ENCODE measurements at places on chromosomes 7 and 10.

DNA sequence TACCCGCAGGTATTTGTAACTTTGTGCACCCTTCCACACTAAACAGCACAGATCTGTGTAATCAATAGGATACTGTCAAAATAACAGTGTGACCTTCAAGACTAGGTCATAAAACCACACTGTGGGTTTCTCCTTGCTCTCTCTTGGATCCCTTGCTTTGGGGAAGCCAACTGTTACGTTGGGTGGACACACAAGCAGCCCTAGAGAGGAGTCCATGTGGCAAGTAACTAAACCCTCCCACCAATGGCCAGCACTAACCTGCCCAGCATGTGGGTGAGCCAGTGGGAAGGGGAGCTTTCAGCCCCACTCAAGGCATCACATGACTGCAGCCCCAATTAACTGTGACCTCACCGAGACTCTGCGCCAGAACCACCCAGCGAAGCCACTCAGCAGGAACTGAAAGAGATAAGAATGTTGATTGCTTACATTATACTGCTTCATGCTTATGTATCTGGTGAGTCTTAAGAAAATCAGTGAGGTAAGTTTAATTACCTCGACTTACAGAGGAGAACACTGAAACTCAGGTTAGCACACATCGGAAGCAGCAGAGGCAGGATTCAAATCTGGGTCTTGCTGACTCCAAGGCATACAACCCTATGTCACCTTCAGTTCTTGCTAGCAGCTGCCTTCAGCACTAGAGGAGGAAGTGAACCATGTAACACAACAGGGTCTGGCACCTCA, 9.4 kb upstream of the ZC3HAV1 start:
- no peak for DNase-seq

DNA sequence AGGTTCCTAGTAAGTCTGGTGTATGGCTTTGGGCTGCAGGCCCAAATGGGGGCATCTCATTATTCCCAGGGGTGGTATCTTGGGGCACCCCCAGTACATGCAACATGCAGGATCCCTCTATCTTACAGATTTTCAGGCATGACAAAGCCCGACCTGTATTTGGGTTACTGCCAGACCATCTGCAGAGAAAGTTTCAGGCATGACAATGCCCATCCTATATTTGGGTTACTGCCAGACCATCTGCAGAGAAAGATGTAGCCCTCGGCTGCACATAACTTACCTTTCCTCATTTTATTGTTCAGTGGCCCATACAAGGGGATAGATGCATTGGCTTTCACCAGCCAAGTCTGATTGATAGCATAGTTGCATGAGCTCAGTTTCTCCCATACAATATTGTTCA, 112.2 kb upstream of the RAB18 start:
- no peak for DNase-seq

DNA sequence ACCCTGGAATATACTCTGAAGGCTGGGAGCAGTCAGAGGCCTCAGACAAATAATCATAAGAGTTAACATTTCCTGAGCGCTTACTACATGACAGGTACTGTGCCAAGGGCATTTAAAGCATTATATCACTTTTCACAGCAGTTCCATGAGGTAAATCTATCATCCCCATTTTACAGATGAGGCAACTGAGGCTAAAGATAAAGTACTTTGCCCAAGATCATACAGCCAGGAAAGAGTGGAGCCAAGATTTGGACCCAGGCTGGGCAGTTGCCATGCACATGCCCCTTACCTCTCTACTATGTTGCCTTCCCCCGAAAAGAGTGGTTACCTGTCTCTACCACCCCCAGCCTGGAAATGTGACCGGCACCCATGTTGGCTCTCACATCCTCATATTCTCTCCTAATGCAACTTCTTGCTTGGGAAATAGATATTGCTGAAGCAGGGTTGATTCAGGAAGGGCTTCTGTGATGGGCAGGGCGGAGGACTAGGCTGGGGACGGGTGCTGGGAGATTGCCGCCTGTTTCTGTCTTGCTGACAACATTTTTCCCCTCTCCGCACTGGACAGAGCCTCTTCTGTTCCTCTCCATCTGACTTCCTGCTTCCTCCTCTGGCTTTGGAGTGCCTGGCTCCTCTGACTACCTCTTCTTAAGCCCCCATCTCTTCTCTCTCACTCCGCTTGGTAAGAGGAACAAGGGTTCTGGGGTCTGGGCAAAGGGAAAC, 13.8 kb downstream of the SMO start:
- no peak for DNase-seq

GRCh38 chr7:90777041-90777440, 180.9 kb downstream of the CDK14 start:
- no peak for DNase-seq

- no peak for DNase-seq
Observed at GRCh38 chr7:50121286-50121685, 28.2 kb upstream of the ZPBP start.

DNA sequence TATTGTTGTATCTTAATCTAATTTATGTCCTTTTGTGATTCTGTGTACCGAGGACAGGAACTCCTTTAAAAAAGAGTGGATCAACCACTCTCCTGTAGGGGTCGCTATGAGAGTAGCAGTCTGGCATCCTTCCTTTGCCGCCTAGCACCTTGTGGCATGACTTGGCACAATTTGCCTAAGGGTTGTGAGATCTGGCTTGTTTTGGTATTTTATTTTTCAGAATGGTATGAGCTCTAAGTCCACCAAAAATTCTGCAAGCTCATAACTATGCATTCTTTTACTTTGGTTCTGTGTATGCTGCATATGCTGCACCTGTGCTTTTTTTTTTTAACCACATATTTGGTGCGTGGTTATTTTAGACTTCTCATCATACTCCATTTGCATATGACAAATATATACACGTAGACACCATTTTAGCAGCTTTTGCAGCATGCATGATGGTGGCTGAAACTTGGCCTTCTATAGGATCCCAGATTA, 112.8 kb downstream of the CDK14 start:
- DNase-seq: no peak

- no peak for DNase-seq
Observed at GRCh38 chr10:18399158-18399557, 252.2 kb downstream of the NSUN6 start.

DNA sequence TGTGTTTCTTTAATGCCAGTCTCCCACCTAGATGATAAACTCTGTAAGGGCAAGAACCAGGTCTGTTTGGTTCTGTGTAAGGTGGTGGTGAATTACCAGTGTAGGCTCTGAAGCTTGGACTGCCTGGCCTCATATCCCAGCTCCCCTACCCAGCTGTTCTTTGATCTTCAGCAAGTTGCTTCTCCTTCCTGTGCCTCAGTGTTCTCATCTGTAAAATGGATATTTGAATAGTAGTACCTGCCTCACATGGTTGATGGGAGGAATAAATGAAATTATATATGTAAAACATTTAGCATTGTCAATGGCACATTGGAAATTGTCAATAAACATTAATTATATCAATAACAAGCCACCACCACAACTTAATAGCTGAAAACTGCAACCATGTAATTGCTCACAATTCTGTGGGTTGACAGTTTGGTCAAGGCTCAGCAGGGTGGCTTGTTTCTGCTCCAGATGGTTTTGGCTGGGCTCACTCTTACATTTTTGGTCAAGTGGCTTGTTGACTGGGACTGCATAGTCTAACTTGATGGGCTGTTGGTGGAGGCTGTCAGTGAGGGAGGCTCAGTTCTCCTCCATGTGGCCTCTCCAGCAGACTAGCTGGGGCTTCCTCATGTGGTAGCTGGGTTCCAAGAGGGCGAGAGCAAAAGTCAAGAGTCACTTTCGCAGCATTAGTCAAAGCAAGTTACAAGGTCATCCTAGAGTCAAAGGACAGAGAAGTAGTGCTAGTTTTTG, 84.5 kb upstream of the DUSP5 start:
- no peak for DNase-seq

- no peak for DNase-seq
Observed at GRCh38 chr10:91610444-91610843, 22.4 kb downstream of the PPP1R3C start.

DNA sequence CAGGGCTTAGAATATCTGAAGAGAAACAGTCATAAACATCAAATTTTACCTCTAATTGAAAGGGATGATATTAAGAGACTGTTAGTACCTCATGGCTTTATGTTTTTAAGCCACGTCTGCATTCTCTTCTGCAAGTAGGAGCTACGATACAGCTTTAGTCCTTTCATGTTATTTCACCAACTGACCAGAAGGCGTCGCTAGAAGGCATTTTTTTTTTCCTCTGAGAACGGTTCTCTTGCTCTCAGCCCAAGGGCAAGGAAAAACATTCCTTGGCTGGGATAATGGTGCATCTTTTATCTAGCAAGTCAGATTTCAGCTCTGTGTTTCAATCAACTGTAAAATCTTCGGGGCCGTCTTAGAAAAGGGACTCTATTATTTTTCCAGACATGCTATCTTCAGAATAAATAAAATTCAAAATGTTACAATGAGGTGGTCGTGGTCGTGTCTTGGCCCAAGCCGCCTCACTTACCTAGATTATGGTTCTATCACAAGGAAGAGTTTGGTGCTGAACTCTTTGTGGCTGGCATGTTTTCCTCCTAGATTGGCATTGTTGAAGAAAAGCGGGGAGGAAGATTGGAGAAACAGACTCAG, 41.6 kb upstream of the LYZL2 start:
- DNase-seq: no peak

DNA sequence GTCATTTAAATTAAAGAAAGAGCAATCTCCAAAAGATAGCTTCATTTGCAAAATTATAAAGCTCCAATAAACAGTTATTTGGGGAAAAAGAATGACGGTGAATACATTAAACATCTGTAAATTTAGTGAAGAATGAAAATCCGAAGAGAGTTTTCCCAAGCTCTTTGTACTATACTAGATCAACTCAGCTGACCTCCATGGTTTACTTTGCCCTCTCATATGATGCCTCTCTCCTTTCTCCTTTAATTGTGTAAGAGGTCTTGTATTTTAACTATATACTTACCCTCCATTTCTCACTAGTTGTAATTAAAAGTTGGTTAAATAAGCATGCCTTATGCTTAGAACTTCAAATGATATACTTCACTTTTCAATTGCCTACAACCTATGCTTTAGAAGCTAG, 125.8 kb downstream of the CACNA2D1 start:
- DNase-seq: no peak

GRCh38 chr10:121540732-121541395, 57.4 kb downstream of the FGFR2 start:
- no peak for DNase-seq

- DNase-seq: no peak
Observed at GRCh38 chr10:20040012-20040411, 223.8 kb downstream of the PLXDC2 start.

DNA sequence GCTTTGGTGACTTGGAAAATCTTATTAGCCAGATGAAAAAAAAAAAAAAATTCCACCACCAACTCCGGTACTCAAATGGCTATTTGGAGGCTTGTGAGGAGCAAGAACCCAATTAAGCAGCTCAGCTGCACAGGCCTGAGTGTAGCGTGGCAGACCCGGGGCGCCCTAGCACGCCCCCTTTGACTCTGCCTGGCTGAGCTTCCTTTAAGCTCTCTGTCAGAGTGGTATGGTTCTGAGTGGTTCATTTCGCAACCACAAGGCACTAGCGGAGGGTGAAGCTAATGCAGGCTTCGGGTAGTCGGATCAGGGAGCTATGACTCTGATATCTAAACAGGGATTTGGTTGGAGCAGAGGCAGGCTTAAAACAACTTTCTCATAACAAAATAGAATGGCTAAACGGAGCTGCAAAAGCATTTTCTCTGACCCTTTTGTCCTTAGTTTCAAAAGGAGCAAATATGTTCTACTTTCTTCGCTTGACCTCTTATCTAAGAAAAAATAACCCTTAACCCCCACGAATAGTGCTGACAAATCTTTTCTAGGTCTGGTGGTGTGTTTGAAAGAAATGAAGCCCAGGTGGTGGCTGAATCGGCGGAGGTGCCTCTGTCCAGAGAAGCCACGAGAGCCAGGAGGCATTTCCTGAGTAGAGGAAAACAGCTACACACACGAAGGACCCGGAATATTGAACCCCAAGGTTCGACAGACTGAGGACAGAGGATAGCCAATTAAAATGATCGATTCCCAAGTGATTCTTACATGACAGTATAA, 285.4 kb upstream of the GLI3 start:
- DNase-seq: no peak

GRCh38 chr7:98217623-98218582, 6.7 kb downstream of the BHLHA15 start:
- no peak for DNase-seq

DNA sequence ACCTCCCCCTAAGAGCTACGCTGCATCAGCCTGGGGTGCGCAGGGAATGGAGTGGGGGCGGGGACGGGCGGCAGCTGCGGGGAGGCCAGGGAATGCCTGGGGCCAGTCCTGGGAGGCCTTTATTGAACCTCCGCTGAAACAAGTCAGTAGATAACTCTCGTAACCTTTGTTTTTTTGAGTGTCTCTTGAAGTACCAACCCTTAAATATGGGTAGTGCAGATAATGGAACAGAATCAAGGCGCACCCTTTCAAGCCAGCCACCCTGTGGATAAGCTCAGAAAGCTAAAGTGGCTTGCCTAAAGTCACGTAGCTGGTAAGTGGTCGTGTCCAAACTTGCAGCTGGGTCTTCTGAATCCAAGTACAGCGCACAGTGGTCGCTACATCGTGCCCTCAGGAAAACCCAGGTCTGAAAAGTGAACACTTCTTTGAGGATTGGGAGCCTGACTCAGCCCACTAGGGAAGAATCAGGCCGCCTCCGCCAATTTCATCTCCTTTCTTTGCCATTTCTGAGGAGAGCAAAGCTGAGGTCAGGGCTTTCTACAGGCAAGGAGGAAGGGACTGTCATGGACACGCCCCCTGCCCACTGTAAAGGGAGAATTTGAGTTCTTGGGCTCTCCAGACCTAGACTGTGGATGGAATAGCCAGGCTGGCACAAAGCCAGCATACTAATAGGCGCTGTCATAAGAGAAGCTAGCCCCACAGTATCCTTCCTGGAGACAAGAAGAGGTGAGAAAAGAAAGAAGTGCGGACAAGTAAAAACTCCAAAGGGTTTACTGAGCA, 3.2 kb upstream of the EGR2 start:
- DNase-seq: no peak

DNA sequence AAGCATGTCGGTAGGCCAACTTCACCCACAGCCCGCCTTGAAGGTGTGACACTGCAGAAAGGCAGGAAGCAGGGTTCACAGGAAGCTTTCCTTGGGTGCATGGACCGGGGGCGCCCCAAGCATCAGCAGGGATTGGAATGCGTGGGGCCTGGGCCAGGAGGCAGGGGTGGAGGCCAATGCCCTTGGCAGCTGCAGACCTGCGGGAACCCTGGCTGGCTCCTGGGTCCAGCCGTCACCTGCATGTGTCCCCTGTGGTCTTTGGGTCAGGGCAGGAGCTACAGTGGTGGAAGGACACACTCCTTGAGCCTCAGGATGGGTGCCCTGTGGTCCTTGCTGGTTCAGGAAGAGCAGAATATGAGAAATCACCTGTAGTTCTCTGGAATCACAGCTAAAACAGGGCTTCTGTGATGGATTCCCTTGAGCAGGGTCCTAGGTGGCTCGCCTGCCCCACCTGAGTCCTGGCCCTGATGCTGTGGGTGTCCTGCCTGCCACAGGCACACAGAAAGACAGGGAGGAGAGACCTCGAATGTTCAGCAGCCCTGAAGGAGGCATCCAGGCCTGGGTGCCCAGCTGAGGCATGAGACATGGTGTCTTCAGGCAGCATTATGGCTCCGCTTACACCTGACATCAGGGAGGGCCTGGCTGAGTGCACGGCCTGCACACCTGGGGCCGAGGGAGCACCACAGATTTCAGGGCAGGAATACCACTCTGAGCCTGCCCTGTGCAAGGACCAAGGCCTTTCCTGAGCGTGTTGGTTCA, 15.1 kb downstream of the ANTXRL start:
- DNase-seq: no peak

All from stimulated activated CD4-positive, alpha-beta T cell treated with anti-CD3 and anti-CD28 coated beads, Interleukin-2, amount 100 ng/mL, for 48 hours (primary cell).